C1 segment of cervical spinal cord (tissue), 14 donors: ENCODE measurements at places on chromosomes 7 and 10.

DNA sequence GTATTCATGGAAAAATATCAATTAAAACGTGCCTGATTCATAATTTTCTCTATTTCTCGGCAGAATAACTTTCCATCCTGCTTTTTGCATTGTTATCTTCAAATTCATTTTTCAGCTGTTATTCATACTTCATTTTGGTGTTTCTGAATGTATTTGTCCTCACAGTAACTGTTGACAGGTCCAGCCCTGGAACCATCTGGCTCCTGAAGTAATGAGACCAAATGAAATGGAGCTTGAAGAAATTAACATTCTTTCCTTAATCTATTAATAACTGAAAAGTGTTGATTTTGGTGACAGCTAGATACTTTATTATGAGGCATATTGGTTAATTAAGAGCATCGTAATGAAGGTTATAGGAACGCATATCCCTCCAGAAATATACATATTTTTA is 257.0 kb upstream of the MINDY3 start:
- DNase-seq = no peak

DNA sequence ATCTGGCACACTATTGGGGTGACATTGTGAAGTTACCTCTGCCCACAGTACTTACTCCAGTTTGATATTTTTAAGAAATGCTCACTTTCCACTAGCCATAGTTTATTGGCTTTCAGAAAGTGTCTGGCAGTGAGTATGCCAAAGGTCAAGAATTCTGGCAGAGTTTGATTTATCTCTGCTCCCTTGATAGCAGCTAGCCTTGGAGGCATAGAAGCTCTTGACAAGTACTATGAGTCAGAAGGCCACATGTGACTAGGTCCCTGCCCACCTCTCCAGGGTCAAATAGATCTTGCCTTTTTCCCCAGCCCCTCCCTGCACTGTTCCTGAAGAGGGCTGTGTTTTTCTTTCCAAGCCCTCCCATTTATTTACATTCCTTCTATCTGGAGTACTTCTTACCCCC is 202.2 kb downstream of the AUTS2 start:
- DNase-seq = no peak

- no peak for DNase-seq
These were observed 6.5 kb upstream of the SNX10 start for GRCh38 chr7:26284995-26285632.

- no peak for DNase-seq
These were observed 26.3 kb downstream of the NEBL start for GRCh38 chr10:20870834-20871233.

DNA sequence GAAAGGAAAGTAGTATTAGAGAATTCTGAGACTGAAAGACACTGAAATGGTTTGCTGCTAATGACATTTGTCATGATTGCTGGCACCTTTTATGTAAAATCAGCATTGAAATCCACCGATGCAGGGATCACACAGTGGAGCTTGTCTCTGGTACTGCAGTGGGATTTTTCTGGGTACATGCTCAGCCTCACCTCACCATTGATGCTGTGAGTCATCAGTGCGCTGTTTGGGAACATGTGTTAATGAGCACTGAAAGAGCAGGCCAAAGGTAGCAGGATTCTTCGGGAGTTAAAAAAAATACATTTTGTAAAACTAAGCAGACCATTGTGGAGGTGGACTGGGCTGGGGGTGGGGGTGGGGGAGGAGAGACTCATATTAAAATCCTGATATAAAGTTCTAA is 174.9 kb downstream of the CREB5 start:
- DNase-seq = no peak

- DNase-seq = no peak
These were observed 1.1 kb upstream of the VIM start for GRCh38 chr10:17226891-17227303.

DNA sequence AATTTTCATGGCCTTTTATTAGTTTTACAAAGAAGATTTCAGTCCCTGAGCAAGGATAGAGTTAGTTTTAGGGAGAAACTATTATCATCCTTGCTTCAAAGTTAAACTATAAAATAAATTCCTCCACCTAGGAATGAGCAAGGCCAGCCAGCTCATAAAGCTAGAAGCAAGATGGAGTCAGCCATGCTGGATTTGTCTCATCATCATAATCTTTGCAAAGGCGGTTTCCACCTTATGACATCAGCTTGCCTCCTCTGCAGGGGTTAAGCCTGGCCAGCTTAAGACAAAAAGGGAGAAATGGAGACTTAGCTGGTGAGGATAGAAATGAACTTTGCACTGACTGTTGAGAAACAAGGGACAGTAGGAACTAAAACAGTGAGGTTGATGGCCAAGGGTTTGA is 18.7 kb downstream of the SSMEM1 start:
- no peak for DNase-seq

DNA sequence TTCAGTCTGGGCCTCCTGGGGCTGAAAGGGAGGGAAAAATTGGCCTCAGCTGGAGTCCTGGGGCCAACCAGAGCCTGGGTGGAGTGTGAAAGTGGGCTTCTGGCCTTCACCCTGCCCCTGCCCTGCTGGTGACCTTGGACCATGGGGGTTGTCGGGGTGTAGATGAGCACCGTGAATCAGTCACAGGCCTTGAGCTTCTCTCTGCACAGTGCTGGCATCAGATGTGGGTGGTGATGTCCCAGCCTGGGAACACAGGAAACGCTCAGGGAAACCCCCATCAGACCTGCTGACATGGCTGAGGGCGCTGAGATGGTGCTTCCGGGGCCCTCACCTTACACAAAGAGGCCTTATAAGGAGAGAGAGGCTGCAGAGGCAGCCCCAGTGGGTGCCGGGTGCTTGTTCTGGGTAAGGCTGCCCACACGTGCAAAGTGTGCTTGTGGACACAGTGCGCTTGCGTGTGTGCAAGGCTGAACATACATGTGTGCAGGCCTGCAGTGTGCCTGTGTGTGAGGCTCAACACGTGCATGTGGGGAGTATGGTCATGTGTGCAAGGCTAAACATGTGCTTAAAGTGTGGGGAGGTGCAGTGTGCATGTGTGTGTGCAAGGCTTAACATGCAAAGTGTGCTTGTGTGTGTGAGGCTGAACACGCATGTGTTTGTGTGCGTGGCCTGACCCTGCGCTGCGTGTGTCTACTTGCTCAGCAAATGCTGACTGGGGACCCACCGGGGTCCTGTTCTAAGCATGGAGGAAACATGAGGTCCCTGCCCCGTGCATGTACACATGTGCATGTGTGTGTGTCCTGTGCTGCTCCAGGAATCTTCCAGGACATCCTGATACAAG is 6.5 kb downstream of the ARPC1B start:
- DNase-seq = no peak

GRCh38 chr7:35736725-35737124 is 41.8 kb upstream of the HERPUD2 start:
- no peak for DNase-seq

- DNase-seq = no peak
These were observed 66.4 kb downstream of the CDC123 start for GRCh38 chr10:12262278-12262981.
